Smooth muscle cell of bladder (primary cell): ENCODE measurements at places on chromosomes 3 and 15. TPM values are rescaled to one million over a fixed set of nuclear protein-coding genes. Genes with fewer than 3 reads are reported as not detected.

Gene CERS3
- 0.14 TPM in 1 of 2 replicates, not detected in the other for total RNA-seq

Gene SETD2
- 22.0 and 25.6 TPM in 2 replicates for total RNA-seq

Gene KLHL25
- 3.7 and 4.4 TPM in 2 replicates for total RNA-seq

Gene ERICH6
- under 0.01 TPM in 1 of 2 replicates, not detected in the other for total RNA-seq

Gene C3orf62
- 0.85 and 1.7 TPM in 2 replicates for total RNA-seq

Gene SRGAP3
- total RNA-seq = 3.6 and 6.7 TPM in 2 replicates

Gene TPRG1
- total RNA-seq = 0.43 and 0.55 TPM in 2 replicates

Gene PRSS50
- total RNA-seq = not detected in 2 replicates

Gene CASR
- total RNA-seq = not detected in 2 replicates
